ENCODE measurements at places on chromosomes 4 and X.

DNA sequence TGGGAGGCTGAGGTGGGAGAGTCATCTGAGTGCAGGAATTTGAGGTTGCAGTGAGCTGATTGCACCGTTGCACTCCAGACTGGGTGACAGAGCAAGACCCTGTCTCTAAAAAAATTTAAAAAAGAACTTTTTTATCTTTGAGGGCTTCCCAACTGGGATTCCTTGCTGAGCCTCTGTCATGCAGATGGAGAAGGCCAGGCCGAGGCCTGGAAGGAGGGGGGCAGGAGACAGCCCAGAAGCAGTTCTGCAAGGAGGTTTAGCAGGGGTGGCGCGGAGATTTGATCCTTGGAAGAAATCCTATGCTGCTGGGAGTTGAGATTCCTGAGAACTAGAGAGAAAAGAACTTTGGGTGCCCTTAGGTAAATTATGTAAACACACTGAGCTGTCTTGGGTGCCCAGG is 2.5 kb upstream of the ARSD start:
- no peak for DNase-seq

DNA sequence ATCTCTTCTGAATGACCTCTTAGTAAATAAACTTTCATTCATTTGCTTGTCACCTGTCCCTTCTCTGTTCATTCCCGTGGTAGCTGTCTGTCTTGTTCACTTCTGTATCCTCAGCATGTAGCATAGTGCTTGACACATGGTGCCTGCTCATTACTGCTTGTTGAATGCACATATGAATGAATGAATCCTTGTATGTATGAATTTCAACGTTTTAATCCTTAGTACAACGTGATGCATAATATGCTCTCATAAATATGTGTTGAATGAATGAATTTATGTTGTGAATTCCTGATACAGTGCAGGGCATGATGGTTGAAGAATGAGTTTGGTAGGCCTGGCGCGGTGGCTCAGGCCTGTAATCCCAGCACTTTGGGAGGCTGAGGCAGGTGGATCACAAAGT is 3.0 kb downstream of the TLR10 start:
- no peak for DNase-seq

- no peak for DNase-seq
These were observed 18.2 kb downstream of the PRDM8 start for GRCh38 chr4:80215449-80216052.

DNA sequence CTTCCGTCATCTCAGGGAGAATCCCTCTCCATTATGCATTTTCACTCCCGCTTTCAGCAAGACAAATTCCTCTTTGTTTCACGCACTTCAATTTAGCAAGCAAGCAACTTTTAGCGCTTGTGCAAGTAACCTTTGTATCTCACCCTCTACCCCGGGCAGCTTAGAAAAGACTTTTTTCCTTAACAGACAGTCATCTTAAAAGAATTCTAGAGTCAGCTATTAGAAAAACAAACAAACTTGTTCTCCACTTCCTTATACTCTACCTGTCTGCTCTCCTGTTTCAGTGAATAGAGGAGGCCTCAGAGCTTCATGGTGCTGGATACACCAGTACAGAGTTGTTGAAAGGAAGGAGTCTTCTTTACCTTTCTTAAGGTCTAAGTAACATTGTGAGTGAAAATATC is 12.1 kb downstream of the TIGD2 start:
- DNase-seq = no peak

- DNase-seq = no peak
These were observed 36.4 kb upstream of the RBM41 start for GRCh38 chrX:107154787-107155620.

DNA sequence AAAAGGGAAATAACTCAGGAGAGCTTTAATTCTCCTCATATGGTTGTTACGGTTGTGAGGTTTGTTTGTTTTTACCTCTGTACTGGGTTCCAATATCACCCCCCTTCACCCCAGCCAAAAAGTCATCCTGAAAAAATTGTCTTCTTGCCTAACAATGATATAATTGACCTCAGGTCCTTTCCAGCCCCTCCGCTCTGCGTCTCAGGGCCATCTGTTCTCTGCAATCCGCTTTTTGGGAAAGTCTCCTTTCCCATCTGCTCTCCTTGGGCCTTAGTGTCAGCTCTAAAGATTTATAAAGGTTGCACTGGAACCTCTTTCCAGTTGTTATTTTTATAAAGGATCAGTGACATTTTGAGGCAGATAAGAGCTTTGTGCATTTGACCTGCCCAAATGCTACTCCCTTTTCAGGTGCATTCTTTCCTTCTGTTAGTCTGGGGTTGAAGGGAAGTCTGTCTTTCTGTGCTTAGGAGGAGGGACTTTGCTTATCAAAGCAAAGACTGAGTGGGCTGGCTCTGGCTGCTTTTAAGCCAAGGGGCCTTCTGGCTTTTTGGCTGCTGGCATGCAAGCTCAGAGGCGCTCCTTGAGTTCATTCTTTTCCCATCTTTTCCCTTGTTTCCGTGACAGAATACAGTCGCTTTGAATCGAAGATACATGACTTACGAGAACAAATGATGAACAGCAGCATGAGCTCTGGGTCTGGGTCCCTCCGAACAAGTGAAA is 34.1 kb downstream of the DLG3 start:
- DNase-seq = no peak

DNA sequence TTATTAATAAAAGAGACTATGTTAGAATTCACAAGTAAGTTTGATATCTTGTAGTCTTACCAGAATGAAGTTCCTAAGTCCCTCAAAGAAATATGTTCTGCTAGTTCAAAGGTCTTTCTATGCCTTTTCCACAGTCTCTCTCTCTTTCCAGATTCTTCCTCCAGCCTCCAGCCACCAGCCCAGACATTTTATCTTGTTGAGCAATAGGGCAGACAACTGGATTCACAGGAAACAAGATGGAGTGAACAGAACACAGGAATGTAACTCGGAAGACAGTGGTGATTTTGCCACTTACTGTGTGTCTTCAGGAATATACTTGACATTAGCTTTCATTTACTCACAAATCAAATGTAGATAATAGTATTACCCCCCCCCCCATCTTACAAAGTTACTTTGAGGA is 17.1 kb upstream of the CPEB2 start:
- no peak for DNase-seq

- DNase-seq = no peak
These were observed 101.6 kb downstream of the KLHL8 start for GRCh38 chr4:87118826-87119225.

DNA sequence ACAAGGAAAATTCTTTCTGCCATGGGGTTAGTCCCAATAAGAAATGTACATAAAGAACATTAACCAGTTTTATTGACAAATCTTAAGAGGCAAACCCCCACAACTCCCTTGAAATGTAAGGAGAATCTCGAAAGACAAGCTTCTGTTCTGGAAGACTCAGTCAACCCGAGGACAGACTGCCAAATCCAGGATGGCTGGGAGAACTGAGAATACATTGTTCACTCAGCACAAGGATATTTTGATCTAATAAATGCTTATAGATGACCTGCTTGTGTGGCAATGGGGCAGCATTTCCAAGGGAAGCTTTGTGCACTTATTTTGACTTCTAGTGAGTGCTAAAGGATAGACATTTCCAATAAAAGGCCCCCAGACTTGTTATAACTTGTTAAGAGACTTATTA is 280.4 kb downstream of the DHX15 start:
- no peak for DNase-seq
